ENCODE measurements at places on chromosomes 5 and 9.

DNA sequence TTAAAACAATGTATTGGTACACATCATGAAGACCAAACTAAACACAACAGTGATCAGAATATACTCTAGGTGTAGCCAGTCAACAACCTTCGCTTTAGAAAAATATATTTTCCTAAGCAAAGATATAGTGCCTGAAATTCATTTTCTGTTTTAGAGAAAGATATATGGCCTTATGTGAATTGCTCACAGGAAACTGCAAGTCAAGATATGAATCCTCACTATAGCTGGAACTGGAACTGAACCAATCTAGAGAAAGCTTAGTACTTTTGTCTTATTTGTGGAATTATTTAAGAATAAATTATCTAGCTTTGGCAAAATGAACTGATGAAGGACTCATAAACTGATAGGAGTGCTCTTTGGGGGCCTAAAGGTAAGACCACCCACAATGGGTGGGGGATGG is 27.3 kb downstream of the GZMK start:
- DNase-seq: no peak

DNA sequence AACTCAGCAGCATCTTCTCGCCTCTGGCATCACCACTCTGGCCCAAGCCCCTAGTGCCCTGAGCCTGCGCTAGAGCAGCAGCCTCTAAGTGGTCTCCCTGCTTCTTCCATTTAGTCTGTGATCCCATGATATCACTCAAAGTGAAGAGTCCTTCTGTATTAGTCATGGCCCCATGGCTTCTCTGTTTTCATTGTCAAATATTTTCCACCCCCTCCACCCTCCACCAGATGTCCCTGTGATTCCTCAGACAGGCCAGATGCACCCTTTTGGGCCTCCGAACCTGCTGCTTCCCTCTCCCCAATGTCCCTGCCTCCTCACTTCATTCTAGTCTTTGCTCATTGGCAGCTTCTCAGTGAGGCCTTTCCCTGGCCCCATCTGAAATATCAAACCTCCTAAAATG is 299.2 kb downstream of the SPOCK1 start:
- no peak for DNase-seq

DNA sequence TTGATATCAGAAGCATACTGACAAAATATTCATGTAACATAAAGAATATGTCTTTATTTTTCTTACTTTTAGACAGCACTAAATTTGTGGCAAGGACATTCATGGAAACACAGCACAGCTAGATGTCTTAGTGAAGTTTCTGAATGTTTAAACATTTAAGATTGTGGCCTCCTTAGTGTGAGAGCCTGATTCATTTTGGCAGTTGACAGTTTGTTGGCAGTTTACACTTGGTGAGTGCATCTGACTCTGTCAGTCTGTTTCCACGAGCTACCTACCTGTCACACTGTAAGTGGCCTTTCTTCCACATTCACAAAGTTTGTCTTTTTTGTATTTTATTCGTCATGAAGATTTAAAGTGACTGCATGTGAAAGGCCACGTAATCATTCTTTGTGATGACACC is 436.8 kb downstream of the TUSC1 start:
- no peak for DNase-seq

GRCh38 chr5:124872615-124873014 is 126.2 kb upstream of the ZNF608 start:
- no peak for DNase-seq

- DNase-seq: no peak
These were observed 237.1 kb downstream of the RFX3 start for GRCh38 chr9:3288686-3289085.

Measured in stimulated activated CD4-positive, alpha-beta T cell treated with anti-CD3 and anti-CD28 coated beads, Interleukin-1b, Interleukin-23, amount 100 ng/mL, for 4 hours (primary cell).